ENCODE measurements at places on chromosomes 3 and 15. TPM values are rescaled to one million over a fixed set of nuclear protein-coding genes. Genes with fewer than 3 reads are reported as not detected.

Gene HTR3E
- not detected for total RNA-seq

Gene KLF15
- under 0.01 TPM for total RNA-seq

Gene TGM4
- total RNA-seq: 0.35 TPM

Gene COL7A1
- total RNA-seq: 129 TPM

Gene PLA2G4D
- total RNA-seq: not detected

Gene ARL14
- 0.87 TPM for total RNA-seq

Gene LINS1
- 13.5 TPM for total RNA-seq

Gene TRH
- total RNA-seq: not detected

Gene GNAT1
- total RNA-seq: 0.05 TPM

Gene LRRC28
- 27.8 TPM for total RNA-seq

Gene AMOTL2
- 180 TPM for total RNA-seq

Gene ECE2
- total RNA-seq: not detected

Gene C2CD4A
- under 0.01 TPM for total RNA-seq

Gene DUOXA1
- not detected for total RNA-seq

Gene ZPLD1
- 74.8 TPM for total RNA-seq

Gene HTD2
- 14.8 TPM for total RNA-seq

Gene MYRIP
- total RNA-seq: 0.35 TPM

Gene SOX2
- total RNA-seq: 0.05 TPM

Gene ZNF501
- 5.3 TPM for total RNA-seq

Gene GJD2
- not detected for total RNA-seq

Gene CPNE9
- not detected for total RNA-seq

Gene BNC1
- 26.7 TPM for total RNA-seq

Gene KY
- 0.65 TPM for total RNA-seq

Gene UNC13C
- under 0.01 TPM for total RNA-seq

Gene SLC6A20
- total RNA-seq: 0.50 TPM

Gene CHRM5
- total RNA-seq: 0.05 TPM

Gene TM6SF1
- not detected for total RNA-seq

Gene CACNA2D2
- 0.17 TPM for total RNA-seq

Gene OR5K2
- not detected for total RNA-seq

Gene ZBED2
- total RNA-seq: 13.5 TPM

Gene B2M
- 3,472 TPM for total RNA-seq

Gene IMP3
- 103 TPM for total RNA-seq

Data from renal cortical epithelial cell (primary cell).